Calu3 (cell line): ENCODE measurements at places on chromosomes 1 and 21. TPM values are rescaled to one million over a fixed set of nuclear protein-coding genes. Genes with fewer than 3 reads are reported as not detected.

DNA sequence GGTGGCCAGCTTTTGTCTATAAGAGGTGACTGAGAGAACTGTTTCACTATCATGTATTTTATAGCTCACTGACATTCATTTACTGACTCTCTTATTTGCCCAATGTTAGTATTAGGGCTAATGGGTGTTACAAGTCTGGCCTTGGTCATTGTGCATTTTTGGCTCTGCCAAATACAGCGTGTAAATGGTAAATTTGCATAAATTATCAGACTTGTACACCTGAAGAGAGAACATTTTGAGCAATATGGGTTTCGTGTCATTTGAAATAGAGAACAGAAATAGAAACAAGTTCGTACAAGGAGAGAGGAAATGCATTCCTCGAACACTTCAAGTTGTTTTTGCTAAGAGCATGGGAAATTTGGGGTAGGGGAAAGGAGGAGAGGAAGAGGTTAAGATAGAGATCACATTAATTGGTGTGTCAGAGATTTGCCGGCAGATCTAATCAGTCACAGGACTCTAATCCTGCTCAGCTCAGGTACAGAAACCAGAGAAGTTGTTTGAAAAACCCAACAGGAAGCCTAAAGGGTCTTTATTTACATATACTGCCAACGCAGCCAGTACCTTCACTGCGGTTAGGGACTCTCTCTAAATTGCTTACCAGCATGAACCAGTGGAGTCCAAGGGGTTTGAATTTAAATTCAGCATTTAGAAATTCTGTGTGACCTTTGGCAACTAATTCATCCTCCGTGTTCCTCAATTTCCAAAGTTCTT lies 261.5 kb downstream of the GPATCH2 start:
- H3K27ac ChIP-seq, result no peak overlapping the region
- no peaks in the 10 kb centered on the region for H3K4me1 ChIP-seq
- H3K27me3 ChIP-seq, result no peaks in the 10 kb centered on the region
- no peak for DNase-seq

DNA sequence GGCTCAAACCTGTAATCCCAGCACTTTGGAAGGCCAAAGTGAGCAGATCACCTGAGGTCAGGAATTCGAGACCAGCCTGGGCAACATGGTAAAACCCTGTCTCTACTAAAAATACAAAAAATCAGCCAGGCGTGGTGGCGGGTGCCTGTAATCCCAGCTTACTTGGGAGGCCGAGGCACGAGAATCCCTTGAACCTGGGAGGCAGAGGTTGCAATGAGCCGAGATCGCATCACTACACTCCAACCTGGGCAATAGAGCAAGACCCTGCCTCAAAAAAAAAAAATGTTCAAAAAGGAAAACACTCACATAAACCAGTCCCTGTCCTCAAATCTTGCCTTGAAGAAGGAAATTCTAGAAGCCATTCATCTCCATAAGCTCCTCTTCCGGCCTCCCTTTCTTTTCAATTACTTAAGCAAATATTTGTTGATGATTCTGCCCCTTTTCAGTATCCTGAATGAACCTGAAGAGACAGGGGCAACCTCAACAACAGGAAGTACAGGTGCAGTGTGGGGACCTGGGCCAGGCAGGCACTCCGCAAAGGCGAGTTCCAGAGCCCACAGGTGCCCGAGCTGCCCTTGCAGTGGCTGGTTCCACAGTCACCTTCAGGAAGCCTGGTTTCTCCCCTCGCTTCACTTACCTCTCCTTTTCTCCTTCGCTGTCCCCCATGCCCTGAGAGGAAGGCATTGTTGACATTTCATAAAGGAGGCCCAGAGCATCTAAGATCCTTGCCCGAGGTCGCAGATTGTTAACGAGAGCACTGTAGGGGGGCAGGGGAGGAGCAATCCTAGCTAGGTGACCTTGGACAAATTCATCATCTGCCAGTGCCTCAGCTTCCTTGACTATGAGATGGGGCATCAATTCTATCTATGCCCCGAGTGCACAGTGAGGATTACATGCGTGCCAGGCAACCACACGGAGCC lies 8.9 kb upstream of the LEFTY1 start:
- DNase-seq, result no peak
- no peaks in the 10 kb centered on the region for H3K36me3 ChIP-seq
- no peak overlapping the region for H3K4me3 ChIP-seq
- H3K4me1 ChIP-seq, result peaks cover 35% of the 10 kb centered on the region
- H3K27me3 ChIP-seq, result no peaks in the 10 kb centered on the region

Gene PALMD
- 6.8 and 19.2 TPM in 2 replicates for total RNA-seq

- no peak overlapping the region for H3K4me3 ChIP-seq
- no peak overlapping the region for H3K27ac ChIP-seq
- no peaks in the 10 kb centered on the region for H3K27me3 ChIP-seq
- H3K4me1 ChIP-seq, result peaks cover 26% of the 10 kb centered on the region
These were observed 78.2 kb downstream of the SLC66A1 start for GRCh38 chr1:19390166-19390850.

GRCh38 chr1:64543831-64544230 lies 73.9 kb downstream of the CACHD1 start:
- H3K4me3 ChIP-seq, result no peak overlapping the region
- no peak for DNase-seq
- no peaks in the 10 kb centered on the region for H3K27me3 ChIP-seq
- no peaks in the 10 kb centered on the region for H3K4me1 ChIP-seq

DNA sequence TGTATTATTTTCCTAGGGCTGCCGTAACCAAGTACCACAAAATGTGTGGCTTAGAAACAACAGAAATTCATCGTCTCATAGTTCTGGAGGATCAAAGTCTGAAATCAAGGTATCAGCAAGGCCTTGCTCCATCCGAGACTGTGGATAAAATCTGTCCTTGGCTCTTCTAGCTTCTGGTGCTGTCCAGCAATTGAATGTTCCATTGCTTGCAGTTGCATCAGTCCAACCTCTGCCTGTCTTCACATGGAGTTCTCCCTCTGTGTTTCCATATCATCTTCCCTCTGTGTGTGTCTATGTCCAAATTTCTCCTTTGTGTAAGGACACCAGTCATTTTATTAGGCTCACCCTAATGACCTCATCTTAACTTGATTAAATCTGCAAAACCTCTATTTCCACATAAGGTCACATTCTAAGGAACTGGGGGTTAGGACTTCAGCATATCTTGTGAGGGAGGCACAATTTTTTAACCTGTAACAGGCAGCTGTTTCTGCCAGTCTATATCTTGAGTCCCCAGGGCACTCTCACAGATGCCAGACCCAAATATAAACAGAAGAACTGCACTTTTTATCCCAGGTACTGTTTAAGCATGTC lies 84.2 kb downstream of the ERG start:
- no peak overlapping the region for H3K4me3 ChIP-seq
- no peaks in the 10 kb centered on the region for H3K4me1 ChIP-seq
- H3K36me3 ChIP-seq, result no peaks in the 10 kb centered on the region
- H3K27me3 ChIP-seq, result peaks cover 71% of the 10 kb centered on the region

GRCh38 chr1:211752317-211752716 lies 76.9 kb upstream of the NEK2 start:
- H3K4me1 ChIP-seq, result no peaks in the 10 kb centered on the region
- no peak overlapping the region for H3K27ac ChIP-seq
- no peak overlapping the region for H3K4me3 ChIP-seq
- no peak for DNase-seq
- peaks cover 4% of the 10 kb centered on the region for H3K36me3 ChIP-seq

DNA sequence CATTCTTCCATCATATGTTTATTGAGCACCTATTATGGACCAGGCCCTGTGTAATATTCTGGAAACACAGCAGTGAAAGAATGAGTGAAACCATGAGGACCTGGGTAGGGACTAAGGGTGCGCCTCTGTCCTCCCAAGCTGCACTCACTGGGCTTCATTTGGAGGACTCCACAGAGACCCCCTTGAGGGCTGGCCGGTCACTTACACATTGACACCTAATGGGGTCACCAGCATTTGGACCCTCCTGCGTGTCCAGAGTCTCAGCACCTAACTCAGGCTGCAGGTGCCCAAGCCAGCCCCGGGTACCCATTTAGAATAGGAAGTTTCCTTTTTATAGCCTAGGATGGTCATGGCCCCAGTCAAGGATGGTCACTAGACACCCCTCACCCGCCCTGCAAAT lies 2.8 kb upstream of the FNDC5 start:
- H3K27ac ChIP-seq, result no peak overlapping the region
- peaks cover 20% of the 10 kb centered on the region for H3K4me1 ChIP-seq
- H3K36me3 ChIP-seq, result peaks cover 19% of the 10 kb centered on the region
- H3K27me3 ChIP-seq, result peaks cover 77% of the 10 kb centered on the region
- H3K4me3 ChIP-seq, result no peak overlapping the region
